ENCODE measurements at places on chromosomes 1 and 21. TPM values are rescaled to one million over a fixed set of nuclear protein-coding genes. Genes with fewer than 3 reads are reported as not detected.

Gene DMRTA2
- total RNA-seq: not detected

Gene SH2D1B
- total RNA-seq: not detected

Gene SRM
- 148 TPM for total RNA-seq

Gene TMEM52
- total RNA-seq: 1.5 TPM

Gene GPX7
- 13.8 TPM for total RNA-seq

Gene TRAF3IP3
- 158 TPM for total RNA-seq

Gene LMX1A
- not detected for total RNA-seq

Gene MARCKSL1
- total RNA-seq: 10.6 TPM

Gene SERTAD4
- total RNA-seq: not detected

Gene TDRD5
- total RNA-seq: not detected

Gene ITLN1
- not detected for total RNA-seq

Gene DAB1
- total RNA-seq: not detected

Gene S100B
- total RNA-seq: not detected

Gene PALMD
- not detected for total RNA-seq

Gene TAS1R3
- 0.32 TPM for total RNA-seq

Gene ADORA1
- not detected for total RNA-seq

Gene CAP1
- total RNA-seq: 578 TPM

Gene GPR61
- 0.57 TPM for total RNA-seq

Gene GOLT1A
- total RNA-seq: not detected

Gene LIN28A
- total RNA-seq: not detected

Gene TTC22
- total RNA-seq: 1.4 TPM

Gene CD48
- 231 TPM for total RNA-seq

Gene TNFRSF8
- total RNA-seq: 0.84 TPM

Gene TNFRSF18
- 43.6 TPM for total RNA-seq

Gene FMO1
- total RNA-seq: not detected

Gene ACKR1
- total RNA-seq: not detected

Gene TTC24
- total RNA-seq: 6.8 TPM

Gene FCER1G
- 7.4 TPM for total RNA-seq

Gene FAM229A
- 6.7 TPM for total RNA-seq

Gene CRP
- not detected for total RNA-seq

Gene MTARC1
- not detected for total RNA-seq

Gene LMOD1
- total RNA-seq: not detected

Gene LY9
- 5.2 TPM for total RNA-seq

Gene INAVA
- 0.88 TPM for total RNA-seq

Gene LCE1E
- not detected for total RNA-seq

Gene PHTF1
- total RNA-seq: 17.0 TPM

Gene SPRR2E
- not detected for total RNA-seq

Gene STYXL2
- not detected for total RNA-seq

Gene PAQR6
- 9.5 TPM for total RNA-seq

Gene SLAMF7
- 112 TPM for total RNA-seq

All from activated naive CD4-positive, alpha-beta T cell treated with anti-CD3 and anti-CD28 coated beads, Interleukin-2, amount 50 U/mL, for 72 hours (primary cell).